ENCODE measurements at places on chromosomes 3 and 15.

GRCh38 chr15:66765478-66766281 lies 63.6 kb downstream of the SMAD6 start:
- DNase-seq, result no peak

- DNase-seq, result no peak
Measured at GRCh38 chr3:143824735-143825385, 23.4 kb downstream of the SLC9A9 start.

DNA sequence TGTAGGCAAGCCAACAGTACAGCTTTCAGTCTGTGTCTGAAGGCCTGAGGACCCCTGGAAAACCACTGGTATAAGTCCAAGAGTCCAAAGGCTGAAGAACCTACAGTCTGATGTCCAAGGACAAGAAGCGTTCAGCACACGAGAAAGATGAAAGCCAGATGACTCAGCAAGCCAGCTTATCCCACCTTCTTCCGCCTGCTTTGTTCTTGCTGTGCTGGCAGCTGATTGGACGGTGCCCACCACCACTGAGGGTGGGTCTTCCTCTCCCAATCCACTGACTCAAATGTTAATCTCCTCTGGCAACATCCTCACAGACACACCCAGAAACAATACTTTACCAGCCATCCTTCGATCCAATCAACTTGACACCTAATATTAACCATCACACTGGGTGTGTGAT lies 59.0 kb upstream of the PDZRN3 start:
- no peak for DNase-seq

DNA sequence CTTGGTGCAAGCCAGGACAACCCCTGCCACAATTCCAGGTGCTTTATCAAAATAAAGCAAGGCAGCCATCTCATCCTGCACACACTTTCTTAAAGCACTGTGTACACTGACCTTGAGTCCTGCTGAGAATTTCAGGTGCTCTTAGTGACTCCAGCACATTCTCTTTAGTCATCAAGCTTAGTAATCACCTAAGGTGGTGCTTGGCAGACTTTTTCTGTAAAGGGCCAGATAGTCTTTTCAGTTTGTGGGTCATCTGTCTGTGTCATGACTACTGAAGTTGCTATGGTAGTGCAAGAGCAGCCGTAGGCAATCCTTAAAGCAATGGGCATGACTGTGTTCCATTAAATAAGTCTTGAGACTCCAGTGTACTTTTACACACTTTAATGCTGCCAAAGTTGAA lies 36.4 kb downstream of the RIOX2 start:
- no peak for DNase-seq

DNA sequence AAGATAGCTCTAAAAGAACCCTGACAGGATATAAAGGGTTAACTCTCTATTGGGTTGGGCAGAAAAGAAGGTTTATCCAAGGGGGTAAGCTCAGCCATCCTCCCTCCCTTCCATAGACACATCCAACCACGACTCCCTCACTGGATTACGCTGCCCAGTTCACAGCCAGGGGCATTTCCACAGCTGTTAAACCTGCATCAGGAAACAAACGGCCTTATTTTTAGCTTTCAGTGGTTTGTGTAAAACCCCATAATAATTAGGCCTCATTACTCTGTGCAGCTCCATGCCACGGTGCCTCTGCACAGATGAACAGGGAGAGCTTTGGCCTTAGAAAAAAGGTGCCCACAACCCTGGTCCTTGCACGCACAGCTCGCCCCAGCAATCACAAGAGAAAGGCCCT lies 110.6 kb downstream of the GABRB3 start:
- DNase-seq, result no peak

- DNase-seq, result no peak
Measured at GRCh38 chr15:49279521-49280456, 109.7 kb downstream of the GALK2 start.

Data from activated gamma-delta T cell (primary cell).